ENCODE measurements at places on chromosomes 2 and 18.

GRCh38 chr2:69962986-69963730, 1.7 kb upstream of the ASPRV1 start:
- DNase-seq: no peak

GRCh38 chr2:37648331-37649011, 23.0 kb downstream of the CDC42EP3 start:
- DNase-seq: no peak

DNA sequence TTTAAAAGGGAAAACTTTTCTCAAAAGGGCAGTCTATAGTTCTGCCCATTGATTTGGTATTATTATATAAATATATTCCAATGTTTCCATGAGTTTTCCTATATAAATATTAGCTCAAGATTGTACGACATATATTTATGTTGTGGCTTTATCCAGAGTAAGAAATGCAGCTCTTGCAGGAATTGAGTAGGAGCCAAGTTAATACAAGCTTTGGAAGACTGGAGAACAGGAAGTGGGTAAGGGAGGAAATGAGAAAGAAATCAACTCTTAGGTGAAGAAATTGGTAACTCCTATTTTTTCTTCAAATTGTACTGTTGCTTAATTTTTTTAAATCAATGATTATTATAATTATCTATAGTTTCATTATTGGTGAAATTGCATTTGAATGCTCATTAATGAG, 105.4 kb upstream of the FAM117B start:
- no peak for DNase-seq

GRCh38 chr2:187008111-187008510, 159.1 kb upstream of the ZSWIM2 start:
- no peak for DNase-seq

- DNase-seq: no peak
Observed at GRCh38 chr2:341912-342311, 54.0 kb upstream of the ALKAL2 start.

GRCh38 chr18:11955239-11956029, 25.9 kb upstream of the IMPA2 start:
- DNase-seq: no peak
